ENCODE measurements at places on chromosomes 5 and 9.

- no peak for DNase-seq
These were observed 202.2 kb downstream of the NFIB start for GRCh38 chr9:14111696-14112095.

DNA sequence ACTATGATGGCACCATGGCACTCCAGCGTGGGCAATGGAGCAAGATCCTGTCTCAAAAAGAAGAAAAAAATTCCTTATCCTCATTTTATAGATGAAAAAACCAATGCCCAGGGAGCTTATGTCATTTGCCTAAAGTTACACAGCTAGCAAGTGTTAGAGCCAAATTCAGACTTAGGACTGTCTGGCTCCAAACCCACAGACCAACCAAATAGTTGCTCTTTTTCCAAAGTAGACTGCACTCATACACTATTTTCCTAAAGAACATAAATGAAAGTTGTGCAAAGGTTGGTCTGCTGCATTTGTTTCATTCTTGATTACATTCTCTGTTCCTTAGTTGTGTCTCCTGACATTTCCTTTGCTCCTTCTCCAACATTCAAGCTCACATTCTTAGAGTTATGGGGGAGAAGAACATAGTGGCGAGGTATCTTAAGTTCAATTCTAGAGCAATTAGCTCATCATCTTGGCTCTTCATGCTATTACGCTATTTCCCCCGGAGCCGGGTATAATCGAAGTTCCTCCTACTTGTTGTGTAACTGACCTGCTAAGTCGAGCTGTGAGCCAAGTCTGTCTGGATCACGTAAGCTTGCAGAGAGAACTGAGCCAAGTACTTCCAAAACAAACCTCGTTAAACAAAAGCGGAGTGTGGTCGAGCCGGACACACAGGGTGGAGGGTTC, 138.3 kb downstream of the RFK start:
- no peak for DNase-seq

DNA sequence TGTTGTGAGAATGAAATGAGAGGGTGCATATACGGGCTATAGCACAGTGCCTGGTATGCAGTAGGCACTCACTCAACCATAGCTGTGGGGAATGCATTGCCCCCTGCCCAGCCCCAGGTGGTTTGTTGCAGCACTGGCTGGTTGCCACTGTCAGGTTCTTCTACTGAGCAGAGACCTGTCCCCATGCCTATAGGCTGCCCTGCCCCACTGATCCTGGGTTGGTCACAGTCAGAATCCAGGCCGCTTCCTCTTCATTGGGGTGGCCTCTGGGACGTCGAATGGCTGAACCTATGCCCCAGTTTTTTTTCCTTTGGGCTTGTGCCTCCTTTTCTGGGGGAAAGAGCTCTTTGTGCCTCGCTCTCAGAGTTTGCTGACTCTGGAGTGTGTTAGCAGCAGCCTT, 74.6 kb downstream of the RGS3 start:
- DNase-seq = no peak

DNA sequence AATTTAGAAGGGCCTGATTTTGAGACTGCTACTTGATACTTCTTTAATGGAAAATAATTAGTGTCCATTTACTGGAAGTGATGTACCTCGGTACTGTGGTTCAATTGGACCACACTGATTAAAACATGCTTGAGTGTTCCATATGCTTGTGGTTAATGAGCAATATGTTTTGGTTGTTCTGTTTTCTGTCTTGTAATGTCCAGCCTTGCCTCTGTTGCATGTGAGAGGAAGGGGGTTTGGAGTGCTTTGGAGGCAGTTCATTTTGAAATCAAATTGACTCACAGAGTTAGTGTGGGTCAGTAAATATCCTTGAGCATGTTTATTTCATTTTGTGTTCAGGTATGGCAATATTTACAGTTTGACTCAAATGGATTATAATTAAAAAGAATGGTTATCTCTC, 334.4 kb downstream of the ARHGEF28 start:
- no peak for DNase-seq

GRCh38 chr5:78607864-78608263, 40.7 kb downstream of the LHFPL2 start:
- DNase-seq = no peak

- no peak for DNase-seq
These were observed 107.8 kb downstream of the KCNIP1 start for GRCh38 chr5:170611449-170612090.

DNA sequence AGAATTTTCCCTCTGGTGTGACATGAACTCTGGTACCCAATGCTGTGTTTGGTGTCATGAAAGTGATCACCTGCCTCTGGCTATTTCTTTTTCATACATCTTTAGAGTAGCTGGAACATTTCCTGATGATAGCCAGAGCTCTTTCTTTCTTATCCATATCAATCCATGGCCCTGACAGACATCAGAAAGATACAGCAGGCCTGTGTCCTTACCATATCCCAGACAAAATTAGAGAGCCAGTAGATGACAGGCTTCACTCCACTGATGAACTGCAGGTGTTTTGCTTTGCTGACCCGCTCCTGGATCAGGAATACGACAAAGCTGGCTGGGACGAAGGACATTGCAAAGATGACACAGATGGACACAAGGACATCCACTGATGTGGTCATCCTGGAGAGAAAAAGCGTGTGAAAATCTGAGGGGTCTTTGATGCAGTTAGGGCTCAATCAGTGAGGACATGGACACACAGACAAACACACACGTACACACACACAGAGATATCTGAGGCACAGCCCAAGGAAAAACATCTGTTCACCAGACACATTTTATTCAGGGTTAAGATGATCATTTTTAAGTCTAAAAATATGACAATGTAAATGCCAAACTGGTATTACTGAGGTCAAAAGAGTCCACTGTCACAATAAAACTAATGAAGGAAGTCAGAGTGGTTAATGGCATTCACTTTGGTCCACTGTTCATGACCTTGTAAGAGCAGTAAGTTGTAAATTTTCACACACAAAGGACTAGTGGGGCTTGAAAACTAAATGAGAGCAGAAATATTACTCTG, 34.5 kb downstream of the NIPSNAP3B start:
- no peak for DNase-seq

DNA sequence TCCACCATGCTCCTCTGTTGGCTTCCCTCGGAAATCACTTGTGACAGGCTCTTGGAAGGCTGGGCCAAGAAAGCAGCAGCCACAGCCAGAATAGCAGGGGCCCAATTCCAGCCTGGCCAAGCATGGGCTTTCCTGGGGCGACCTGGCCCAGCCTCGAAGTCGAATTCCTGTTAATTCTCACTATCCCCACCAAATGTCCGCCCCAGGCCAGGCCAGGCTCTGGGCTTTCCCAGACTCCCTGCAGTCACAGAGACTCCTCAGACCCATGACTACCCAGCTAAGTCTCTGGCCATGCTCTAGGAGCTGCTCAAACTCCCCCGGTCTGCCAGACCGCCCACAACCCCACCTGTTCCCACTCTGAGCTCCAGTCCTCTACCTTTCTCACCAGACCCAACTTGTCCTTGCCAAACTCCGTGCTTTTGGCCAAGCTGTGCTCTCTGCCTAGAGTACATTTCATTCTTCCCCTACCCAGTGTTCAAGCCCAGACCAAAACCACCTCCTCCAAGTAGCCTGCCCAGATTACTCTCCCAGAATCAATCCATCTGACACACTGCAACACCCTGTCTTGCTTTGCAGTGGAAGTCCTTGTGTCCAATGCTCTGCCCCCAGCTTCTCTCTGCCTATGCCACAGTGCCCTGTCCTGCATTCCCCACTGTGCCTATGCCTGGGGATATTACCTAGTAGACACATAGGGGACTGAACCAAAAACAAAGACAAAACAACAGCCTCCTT, 26.2 kb downstream of the SHB start:
- no peak for DNase-seq

GRCh38 chr9:78592811-78593210, 295.9 kb downstream of the PSAT1 start:
- no peak for DNase-seq
